Thyroid gland (tissue), 4 donors: ENCODE measurements at places on chromosomes 7 and 10.

DNA sequence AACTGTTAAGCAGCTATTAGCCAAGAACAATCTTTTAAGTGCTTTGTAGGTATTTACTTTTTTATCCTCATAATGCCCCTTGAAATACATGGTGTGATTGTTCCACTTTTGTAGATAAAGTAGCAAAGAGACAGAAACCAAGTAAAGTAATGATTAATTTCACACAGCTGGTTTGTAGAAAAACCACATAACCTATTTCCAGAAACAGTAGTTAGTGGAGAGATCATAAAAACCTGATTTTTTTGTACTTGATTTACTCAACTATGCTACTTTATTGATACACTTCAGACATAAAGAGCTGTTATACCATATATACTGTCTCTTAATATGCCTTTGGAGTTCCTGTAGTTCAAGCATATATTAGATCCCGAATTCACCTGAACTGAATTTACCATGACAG is 118.4 kb downstream of the SEMA3A start:
- no peak for DNase-seq

- DNase-seq: peak; percentile 13
Observed at GRCh38 chr10:80414142-80414895, 6.0 kb downstream of the PRXL2A start.

GRCh38 chr10:102316421-102316820 is 71.1 kb downstream of the GBF1 start:
- no peak for DNase-seq

DNA sequence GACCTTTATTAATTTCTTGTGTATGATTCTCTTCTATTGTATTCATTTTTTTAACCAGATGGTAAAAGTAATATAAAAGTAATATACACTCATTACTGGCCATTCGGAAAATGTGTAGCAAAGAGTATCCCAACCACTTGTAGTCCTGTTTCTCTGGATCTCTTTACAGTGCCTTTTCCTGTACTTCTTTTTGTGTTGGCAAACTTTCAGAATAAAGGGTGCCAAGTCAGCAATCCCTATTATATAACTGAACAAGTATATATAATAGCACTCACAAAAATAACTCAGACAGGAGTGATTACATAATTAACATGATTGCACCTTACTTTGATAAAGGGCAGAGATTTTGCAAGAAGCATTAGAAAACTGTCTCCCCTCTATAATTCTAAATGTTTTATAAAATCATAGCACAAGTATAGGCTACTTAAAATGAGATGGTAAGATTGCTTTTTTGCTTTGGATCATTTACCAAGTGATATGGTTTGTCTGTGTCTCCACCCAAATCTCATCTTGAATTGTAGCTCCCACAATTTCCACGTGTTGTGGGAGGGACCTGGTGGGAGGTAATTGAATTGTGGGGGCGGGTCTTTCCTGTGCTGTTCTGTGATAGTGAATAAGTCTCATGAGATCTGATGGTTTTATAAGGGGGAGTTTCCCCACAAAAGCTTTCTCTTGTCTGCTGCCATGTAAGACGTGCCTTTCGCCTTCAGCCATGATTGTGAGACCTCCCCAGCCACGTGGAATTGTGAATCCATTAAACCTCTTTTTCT is 41.5 kb upstream of the EPC1 start:
- no peak for DNase-seq

GRCh38 chr10:43707770-43708169 is 59.1 kb upstream of the ZNF32 start:
- no peak for DNase-seq

GRCh38 chr10:114609518-114610426 is 48.3 kb downstream of the ABLIM1 start:
- no peak for DNase-seq

DNA sequence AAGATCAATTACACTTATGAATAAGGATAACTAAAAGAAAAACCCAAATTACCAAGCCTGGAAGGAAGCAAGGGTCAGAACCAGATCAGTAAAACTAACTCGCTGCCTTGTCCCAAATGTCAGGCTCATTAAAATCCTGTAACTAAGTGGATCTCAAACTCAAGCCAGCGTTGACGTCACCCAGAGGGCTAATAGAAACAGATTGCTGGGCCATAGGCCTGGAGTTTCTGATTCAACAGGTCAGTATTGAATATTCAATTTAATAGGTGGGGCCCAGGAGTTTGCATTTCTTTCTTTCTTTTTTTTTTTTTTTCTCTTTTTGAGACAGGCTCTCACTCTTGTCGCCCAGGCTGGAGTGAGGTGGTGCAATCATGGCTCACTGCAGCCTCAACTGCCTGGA is 397.0 kb downstream of the CALN1 start:
- DNase-seq: no peak

DNA sequence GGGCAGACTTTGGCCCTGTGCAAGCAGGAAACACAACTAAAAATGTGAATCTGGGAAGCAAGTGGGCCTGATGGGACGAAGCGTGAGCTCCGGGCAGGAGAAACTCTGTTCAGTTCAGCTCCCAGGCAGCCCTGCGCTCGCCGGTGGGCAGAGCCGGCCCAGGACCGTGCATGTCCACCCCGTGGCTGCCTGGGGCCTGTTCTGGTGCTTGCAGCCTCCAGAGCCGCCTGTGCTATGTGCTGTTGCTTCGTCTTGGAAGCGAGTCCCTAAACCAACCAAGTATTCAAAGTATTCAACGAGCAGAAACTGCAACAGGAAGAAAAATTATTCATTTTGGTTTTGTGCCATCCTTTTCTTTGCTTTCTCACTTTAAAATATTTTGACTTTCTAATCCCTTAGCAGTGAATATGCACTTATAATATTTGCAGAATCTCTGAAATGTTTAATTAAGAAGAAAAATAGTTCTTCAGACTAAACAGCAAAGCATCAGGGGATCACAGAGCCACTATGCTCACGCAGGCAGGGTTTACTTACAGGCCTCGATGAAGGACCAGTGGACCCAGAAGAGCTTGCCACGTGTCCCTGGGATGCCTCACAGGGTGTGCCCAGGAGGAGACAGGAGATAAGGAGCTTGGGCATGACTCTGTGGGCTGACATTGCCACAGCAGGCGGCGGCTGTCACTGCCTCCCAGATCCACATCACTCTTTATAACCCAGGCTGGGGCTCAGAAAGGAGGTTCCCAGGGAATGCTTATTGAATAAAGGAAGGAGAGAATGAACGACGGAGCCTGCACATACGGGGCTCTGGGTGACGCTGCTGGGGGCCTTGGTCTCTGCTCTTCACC is 45.6 kb downstream of the VIPR2 start:
- DNase-seq: no peak

GRCh38 chr10:116748041-116748440 is 5.7 kb upstream of the HSPA12A start:
- no peak for DNase-seq

GRCh38 chr10:33783078-33783477 is 448.6 kb upstream of the NRP1 start:
- DNase-seq: no peak

GRCh38 chr7:87875151-87876039 is 765 bp downstream of the SLC25A40 start:
- DNase-seq: no peak

GRCh38 chr7:124201768-124202349 is 169.0 kb upstream of the TMEM229A start:
- DNase-seq: no peak

- no peak for DNase-seq
Observed at GRCh38 chr10:103394180-103394579, 2.1 kb downstream of the ATP5MK start.

- no peak for DNase-seq
Observed at GRCh38 chr10:62433181-62433692, 59.1 kb downstream of the ZNF365 start.

- no peak for DNase-seq
Observed at GRCh38 chr7:131681961-131682360, 125.5 kb upstream of the PODXL start.

GRCh38 chr10:80356989-80357850 is 639 bp downstream of the DYDC2 start:
- peak; percentile 13 for DNase-seq

DNA sequence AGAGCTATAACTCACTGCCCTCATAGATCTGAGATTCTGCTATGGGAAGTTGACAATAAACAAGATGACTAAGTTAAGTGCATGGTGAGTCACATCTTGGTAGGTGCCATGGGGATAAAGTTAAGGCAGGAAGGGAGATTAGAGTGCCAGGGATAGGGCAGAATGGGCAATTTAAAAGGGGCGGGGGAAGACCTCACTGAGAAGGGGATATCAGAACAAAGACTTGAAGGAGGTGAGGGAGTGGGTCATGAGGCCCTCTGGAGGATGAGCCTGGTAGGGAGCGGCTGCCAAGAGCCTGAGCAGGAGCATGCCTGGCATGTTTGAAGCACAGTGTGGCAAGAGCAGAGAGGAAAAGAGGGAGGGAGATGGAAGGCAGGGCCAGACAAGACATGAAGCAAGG is 34.8 kb upstream of the INMT start:
- no peak for DNase-seq

DNA sequence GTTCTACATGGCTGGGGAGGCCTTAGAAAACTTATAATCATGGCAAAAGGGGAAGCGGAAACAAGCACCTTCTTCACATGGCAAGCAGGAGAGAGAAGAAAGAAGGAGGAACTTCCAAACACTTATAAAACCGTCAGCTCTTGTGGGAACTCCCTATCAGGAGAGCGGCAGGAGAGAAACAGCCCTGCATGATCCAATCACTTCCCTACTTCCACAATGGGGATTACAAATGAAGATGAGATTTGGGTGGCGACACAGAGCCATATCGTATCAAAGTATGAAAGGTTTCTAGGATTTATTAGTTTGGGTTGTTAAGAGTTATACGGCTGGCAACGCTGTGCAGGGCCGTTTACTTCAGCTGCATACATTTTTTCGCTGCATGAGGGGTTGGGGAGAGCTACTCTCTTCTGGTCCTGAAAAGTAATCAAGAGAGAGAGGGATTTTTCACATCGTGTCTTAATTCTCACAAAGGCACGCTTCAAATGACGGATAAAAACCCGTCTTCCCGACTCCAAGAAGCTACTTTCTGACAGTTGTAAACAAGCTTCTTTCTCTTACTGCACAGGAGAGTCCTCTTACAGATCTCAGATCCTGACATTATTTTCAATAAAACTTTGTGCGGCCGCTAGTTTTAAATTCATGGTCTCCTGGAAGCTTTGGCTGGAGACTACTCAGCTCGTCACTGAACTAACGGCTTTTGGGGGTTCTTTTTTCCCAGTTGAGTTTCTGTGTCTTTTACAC is 751 bp upstream of the GTPBP10 start:
- peak; percentile 15 for DNase-seq

DNA sequence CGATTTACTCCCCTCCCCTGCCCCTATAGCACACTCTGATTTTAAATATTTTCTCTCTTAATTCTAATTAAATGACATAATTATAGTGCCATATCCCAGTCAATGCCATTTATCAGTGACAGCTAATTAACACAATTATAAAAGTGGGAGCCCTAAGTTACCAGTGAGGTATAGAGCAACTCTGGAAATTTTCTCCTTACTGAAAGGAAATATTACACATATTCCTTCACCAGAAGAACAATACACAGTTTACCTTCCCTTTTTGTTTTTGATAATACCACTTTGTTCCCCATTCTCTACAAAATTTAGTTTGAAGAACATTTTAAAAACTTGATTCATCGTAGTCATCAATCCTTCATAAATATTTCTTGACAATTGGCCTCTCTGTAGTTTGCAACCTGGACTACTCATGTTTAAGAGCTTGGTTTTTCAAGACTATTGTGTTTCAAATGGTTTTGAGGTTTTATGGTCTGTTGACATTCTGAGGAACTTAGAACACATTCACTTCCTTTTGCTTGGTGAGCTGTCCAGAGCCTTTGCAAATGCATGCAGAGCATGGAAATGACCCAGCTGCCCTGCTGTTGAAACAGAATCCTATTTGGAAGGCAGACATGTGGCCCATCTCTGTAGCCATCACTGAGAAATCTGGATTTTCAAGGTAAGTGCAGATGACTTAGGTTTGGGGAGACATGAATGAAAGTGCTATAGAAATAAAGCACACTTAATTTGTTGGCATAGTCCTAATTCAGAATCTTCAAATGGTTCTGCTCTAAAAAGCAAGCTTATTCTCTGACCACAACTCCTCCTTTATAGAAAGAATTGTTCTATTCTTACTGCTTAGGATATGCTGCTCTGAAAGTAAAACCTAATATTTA is at the start of gene GPR141:
Gene GPR141, plus strand, starts transcription at position 521 of the 875 bp plus-strand sequence. CDS start 56,628 bp downstream, outside the sequence.
- DNase-seq: peak; percentile 17

- DNase-seq: no peak
Observed at GRCh38 chr10:9596368-9596920, 1421.2 kb upstream of the CELF2 start.

GRCh38 chr7:41711283-41712064 is 8.6 kb upstream of the INHBA start:
- peak; percentile 52 for DNase-seq

- DNase-seq: no peak
Observed at GRCh38 chr10:75466886-75467285, 35.5 kb downstream of the LRMDA start.

GRCh38 chr7:50481867-50482266 is 31.7 kb upstream of the FIGNL1 start:
- DNase-seq: no peak

DNA sequence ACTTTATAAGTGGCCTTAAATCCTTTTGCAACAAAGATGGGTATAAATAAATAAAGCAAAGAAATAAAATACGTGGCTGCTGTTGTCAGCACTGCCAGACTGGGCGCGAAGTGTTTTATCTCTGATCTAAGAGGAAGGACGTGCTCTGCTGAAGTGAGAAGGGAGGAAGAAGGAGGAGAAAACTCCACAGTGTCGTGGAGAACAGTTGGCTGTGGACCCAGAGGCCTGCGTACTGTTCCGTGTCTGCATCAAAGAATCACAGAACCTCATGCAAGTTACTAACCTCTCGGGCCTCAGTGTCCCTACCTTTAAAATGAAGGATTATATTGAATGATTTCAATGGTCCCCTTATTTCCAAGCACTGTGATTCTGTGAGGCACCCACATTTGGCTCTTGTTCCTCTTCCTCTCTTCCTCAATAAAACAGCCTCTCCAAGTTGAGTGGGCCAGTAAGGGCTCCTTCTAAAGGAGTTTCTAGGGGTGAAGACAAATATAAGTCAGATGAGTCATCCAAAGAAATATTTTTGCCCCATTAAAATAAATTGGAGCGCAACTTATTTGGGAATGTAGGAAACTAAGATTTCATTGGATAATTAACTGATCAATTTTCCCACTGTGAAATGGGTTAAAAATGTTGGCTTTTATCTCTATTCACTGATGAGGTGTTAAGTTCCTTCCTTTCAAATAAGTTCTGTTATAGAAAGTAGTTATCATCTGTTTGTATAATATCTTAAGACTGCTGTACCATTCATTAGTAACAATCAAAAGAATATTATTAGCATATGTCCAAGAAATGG is 126.9 kb upstream of the EFCAB10 start:
- peak; percentile 64 for DNase-seq

- peak; percentile 31 for DNase-seq
Observed at GRCh38 chr10:49080965-49081364, 34.4 kb downstream of the VSTM4 start.
